ENCODE measurements at places on chromosomes 3 and 15.

- no peak for DNase-seq
Observed at GRCh38 chr3:153285194-153285641, 123.2 kb downstream of the RAP2B start.

DNA sequence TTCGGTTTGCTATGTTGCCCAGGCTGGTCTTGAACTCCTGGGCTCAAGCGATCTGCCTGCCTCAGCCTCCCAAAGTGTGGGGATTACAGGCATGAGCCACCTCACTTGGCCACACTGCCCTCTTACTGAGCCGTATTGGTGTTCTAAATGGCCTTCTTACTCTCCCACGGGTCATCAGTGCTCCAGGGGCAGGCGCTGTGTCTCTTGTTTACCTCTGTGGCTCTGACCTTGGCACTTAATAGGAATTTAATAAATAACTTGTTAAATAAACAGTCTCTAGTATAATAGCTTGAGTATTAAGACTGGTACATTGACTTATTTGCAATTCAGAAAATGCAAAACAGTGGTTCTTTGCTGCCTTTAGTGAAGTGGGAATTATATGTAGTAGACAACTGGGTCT is 13.7 kb downstream of the FLNB start:
- DNase-seq: no peak

- DNase-seq: no peak
Observed at GRCh38 chr3:187943677-187944389, 198.6 kb upstream of the BCL6 start.

DNA sequence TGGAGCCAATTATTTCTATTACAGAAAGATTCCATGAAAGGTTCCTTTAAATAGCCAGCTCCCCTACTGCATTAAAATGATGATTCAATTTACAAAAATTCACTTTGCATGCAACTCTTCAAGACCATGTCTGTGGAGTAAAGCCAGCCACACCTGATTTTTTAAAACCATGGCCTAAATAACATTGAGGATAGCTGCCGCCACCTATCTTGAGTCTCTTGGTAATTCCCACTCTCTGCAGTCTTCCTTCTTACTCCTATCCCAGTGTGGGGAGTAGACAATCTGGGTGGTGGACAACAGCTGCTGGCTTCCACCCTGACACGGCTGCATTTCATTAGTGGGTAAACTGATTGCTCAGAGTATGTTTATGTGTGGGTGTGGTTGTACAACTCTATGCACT is 10.7 kb downstream of the LRTM1 start:
- no peak for DNase-seq

DNA sequence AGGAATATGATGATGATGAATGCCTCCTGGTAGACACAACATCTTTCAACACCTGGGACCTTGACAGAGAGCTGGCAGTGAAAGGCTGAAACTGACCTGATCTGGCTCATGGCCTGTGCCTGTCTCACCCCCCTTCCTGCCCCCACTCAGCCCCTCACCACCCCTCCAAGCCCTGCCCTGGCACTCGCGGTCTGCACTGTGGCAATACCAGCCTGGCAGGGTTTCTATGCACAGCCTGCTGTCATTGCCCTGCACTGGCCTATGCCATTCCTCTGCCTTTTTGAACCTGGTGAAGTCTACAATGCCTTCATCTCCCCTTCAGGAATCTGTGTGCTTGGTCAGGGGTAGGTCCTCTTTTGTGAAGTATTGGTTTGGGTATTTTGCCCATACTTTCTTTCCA is 56.5 kb downstream of the ACAD9 start:
- DNase-seq: no peak

GRCh38 chr3:172853921-172854666 is 103.6 kb downstream of the ECT2 start:
- DNase-seq: no peak

GRCh38 chr15:100891307-100892012 is 11.8 kb downstream of the ALDH1A3 start:
- DNase-seq: peak; percentile 87

DNA sequence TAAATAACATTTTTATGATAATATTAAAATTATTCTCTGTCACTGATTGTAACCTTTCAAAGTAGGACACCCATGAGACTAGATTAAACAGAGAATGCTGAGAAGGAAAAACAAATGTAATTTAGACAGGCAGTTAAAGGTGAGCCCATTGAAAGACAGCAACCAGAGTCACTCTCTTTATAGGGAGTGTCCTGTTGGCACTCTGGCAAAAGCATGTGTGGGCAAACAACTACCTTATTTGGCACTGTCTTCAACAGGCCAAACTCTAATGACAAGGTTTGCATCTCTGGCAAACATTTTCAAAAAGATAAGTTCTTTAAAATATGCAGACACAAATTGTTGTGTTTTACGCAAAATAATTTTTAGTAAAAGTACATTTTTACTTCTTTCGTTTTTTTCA is 29.8 kb downstream of the NFKBIZ start:
- no peak for DNase-seq

DNA sequence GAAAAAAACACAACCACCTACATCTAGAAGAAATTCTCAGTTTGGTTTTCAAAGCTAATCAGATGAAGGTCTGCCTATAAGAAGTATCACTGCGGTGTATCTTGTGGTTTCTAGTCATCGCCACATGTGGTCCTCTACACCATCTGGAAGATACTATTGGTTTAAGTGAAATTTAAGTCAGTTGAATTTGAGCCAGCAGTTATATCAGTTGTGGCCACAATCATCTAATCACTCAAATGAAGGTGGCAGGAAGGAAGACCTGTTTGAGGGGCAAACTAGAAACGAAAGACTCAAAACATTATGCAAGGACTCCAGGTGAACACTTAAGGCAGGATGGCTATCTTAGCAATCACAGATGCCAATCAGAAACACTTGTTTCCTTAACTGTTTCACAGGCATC is 48.7 kb downstream of the ETV5 start:
- DNase-seq: no peak

GRCh38 chr15:63672775-63673174 is 75.6 kb downstream of the FBXL22 start:
- DNase-seq: no peak

GRCh38 chr15:44550734-44551133 is 13.8 kb downstream of the EIF3J start:
- DNase-seq: no peak

DNA sequence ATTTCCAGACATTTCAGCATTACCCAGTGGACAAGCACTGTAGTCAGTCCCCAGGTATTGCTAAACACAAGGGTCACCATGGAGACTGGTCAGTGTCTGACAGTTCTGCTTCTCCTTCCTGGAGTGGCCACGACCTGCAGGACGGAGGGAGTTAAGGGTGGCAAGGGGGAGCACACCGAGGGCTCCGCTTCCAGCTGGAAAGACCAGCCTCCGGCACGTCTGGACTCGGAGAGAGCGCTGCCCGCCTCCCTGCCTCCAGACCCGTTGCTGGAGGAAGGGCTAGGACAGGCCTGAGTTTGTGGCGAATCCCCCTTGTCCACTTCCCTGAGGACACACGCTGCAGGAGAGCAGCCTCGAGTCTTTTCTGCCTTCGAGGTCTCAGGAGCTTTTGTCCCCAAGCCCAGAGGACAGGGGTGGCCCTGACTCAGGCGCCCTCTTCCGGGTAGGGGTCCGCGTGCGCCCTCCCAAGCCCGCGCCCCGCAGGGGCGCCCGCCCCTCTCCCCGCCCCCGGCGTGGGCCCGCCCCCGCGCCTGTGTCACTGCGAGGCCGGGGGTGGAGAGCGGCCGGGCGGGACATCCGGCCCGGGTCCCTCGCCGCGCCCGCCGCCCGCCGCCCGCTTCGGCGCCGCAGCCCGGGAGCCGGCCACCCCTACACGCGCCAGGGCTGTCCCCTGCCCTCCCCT is at the start of gene CHST14:
Gene CHST14 (plus strand): TSS at position 562 of the 682 bp plus-strand sequence. CDS start 230 bp downstream, outside the sequence.
- no peak for DNase-seq
